ENCODE measurements at places on chromosomes 1 and 21.

- DNase-seq, result no peak
These were observed 200.0 kb downstream of the PTPRU start for GRCh38 chr1:29436181-29436785.

GRCh38 chr1:91171898-91172297 lies 150.1 kb upstream of the ZNF644 start:
- no peak for DNase-seq

- DNase-seq, result no peak
These were observed 16.5 kb downstream of the TRIT1 start for GRCh38 chr1:39866767-39867166.

- no peak for DNase-seq
These were observed 103.8 kb upstream of the CASZ1 start for GRCh38 chr1:10900251-10900651.

DNA sequence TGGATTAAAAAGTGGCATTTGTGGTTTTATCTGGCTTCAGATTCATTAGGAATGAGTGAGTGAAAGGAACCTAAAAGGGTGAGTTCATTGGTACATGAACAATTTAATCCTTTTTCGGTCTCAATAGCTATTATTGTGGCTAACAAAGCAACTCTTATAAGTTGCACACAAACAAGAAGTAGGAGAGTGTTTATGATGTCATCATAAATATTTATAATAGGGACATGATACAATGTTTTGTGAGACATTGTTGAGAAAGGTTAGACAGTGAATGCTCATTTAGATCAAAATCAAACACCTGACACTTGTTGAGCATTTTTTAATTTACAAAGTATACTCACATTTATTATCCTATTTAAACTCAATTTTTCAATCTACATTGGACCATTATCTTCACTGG lies 363.4 kb downstream of the PDE4B start:
- DNase-seq, result no peak

GRCh38 chr1:112904071-112904830 lies 51.7 kb downstream of the SLC16A1 start:
- peak; percentile 55 for DNase-seq

- no peak for DNase-seq
These were observed 1.4 kb downstream of the PSEN2 start for GRCh38 chr1:226871636-226872327.

DNA sequence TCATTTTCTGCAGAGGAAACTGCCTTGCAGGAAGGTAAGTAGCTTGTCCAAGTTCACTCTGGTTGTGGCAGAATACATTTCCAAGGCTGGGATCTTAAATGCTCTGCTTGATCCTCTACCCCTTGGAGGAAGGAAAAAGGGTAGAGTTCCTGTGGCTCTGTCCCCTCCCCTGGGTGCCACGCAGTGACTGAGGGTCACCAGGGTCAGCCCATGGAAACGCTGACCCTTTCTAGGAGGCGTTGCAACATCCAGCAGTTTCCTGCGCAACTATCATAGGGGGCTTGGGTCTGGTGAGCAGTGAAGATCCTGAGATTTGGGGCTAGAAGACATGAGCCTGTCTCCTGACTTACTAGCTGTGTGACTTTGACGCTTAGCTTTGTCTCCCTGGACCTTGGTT lies 29.4 kb upstream of the EPS8L3 start:
- no peak for DNase-seq

DNA sequence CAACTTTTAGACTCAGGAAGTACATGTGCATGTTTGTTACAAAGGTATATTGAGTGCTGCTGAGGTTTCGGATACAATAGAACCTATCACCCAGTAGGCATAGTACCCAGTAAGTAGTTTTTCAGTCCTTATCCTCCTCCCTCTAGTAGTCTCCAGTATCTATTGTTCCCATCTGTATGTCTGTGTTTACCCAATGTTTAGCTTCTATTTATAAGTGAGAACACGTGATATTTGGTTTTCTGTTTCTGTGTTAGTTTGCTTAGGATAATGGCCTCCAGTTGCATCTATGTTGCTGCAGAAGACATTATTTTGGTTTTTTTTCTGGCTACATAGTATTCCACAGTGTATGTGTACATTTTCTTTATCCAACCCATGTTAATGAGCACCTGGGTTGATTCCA lies 47.2 kb upstream of the TSNAX start:
- no peak for DNase-seq

DNA sequence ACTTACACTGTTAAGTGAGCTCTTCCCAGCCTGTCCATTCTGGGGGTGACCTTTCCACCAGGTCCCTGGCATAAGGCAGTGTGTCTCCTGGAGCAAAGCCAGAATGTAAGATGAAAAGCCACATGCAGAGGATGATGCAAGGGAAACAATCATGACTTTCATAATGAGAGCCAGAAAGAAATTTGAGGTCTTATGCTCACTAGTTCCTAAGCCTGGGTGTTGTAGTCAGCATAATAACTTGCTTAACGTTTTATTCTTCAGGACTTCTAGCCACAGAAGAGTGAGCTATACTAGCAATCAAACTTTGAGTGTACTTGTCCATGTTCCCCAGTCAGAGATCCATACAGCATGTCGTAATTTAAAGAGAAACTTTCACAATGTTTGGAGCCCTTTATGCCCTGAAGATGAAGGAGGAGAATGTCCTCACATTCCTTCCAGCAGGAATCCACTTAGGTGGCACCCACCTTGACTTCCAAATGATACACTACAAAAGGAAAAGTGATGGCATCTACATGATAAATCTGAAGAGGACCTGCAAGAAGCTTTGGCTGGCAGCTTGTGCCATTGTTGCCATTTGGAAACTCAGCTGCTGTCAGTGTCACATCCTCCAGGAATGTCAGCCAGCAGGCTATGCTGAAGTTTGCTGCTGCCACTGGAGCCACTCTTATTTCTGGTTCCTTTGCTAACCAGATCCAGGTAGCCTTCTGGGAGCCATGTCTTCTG lies 60.5 kb upstream of the FOXD3 start:
- DNase-seq, result no peak

GRCh38 chr1:239606850-239607400 lies 220.6 kb downstream of the CHRM3 start:
- DNase-seq, result no peak

DNA sequence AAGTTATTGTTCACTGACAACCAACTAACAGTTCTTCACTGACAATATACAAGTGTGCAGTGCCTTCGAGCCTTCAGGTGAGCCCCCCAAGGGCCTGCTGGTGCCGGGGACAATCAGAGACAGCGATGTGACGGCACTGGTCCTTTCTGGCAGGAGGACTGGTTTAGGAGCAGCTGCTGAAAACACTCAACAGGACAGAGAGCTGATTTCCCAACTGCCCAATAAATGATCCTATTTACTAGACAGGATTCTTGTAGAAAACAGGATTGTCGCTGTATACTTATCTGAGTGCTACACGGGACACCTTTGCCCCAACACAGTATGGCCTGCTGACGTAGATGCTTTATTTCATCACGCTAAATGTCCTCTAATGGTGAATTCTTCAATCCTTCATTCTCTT lies 65.4 kb downstream of the TP53BP2 start:
- no peak for DNase-seq

All from stimulated activated CD4-positive, alpha-beta T cell treated with anti-CD3 and anti-CD28 coated beads, Interleukin-4, amount 100 ng/mL, for 4 hours (primary cell).